ENCODE measurements at places on chromosomes 13 and 19.

GRCh38 chr13:29958476-29958875, 108.1 kb upstream of the UBL3 start:
- no peak for DNase-seq

DNA sequence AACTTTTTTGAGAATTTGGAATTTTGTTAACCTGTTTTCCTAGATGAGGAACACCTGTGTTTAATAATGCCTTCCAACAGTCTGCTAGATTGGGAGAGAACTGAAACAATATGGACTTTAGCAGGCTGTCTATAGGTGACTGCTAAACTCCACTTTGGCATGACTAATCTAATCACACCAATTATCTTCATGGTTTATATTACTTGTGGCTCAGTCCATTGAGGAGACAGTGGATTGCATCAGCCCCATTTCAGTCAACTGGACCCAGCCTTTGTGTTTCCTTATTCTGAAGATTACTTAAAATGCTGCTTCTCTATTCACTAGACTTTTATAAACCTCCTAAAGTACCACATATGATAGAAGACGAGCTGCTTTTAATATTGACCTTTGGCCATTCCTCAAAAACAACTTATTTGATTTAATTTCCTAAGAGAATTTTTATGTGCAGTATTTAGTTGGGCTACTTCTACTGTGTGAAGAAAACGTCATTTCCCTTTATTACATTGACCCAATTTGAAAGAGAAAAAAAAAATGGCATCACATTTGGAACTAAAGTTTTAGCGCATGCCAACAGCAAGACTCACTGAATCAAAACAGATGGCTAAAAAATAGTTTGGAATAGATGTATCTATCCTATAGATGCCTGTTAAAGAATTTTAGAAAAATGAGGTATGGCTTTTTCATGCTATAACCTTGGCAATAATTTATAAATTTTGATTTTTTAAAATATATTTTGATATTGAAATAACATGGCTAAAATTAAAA, 295.8 kb downstream of the NDFIP2 start:
- DNase-seq, result no peak

DNA sequence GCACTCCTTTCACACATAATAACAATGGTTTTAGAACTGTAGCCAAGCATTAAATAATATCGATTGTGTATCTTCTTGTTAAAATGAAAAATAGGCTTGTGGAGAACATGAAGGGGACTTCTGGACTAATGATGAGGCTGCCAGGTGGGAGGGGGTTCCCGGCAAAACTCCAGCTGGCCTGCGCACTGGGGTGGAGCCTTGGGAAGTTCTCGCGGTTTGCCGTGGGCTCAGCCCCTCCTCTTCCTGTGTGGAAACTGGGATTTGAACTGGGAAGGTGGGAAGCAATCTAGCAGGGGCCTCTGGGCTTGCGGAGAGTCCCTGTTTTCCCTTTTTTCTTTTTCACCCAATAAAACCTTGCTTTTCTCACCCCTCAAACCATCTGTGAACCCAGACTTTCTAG, 113.7 kb upstream of the SLITRK1 start:
- no peak for DNase-seq

DNA sequence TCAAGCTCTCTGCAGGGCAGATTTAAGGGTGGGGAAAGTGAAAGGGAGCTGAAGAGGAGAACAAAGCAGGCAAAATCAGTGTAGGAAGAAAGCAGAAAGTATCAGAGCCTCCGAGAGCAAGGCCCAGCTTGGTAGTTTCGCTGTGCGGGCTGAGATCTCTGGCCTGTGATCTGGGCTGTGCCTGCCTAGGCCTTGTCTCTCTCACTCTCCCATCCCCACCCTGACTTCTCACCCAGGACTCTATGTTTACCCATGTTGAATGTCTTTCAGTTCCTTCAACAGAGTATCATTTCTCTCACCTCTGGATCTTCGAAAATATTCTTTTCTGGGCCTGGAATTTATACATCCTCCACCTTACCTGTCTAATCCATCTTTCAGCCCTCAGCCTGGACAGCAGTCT, 391.3 kb downstream of the FOXO1 start:
- no peak for DNase-seq

GRCh38 chr19:51439021-51439465, 19.2 kb downstream of the SIGLEC8 start:
- DNase-seq, result no peak

- DNase-seq, result no peak
Observed at GRCh38 chr19:29386970-29387369, 138.8 kb upstream of the VSTM2B start.

DNA sequence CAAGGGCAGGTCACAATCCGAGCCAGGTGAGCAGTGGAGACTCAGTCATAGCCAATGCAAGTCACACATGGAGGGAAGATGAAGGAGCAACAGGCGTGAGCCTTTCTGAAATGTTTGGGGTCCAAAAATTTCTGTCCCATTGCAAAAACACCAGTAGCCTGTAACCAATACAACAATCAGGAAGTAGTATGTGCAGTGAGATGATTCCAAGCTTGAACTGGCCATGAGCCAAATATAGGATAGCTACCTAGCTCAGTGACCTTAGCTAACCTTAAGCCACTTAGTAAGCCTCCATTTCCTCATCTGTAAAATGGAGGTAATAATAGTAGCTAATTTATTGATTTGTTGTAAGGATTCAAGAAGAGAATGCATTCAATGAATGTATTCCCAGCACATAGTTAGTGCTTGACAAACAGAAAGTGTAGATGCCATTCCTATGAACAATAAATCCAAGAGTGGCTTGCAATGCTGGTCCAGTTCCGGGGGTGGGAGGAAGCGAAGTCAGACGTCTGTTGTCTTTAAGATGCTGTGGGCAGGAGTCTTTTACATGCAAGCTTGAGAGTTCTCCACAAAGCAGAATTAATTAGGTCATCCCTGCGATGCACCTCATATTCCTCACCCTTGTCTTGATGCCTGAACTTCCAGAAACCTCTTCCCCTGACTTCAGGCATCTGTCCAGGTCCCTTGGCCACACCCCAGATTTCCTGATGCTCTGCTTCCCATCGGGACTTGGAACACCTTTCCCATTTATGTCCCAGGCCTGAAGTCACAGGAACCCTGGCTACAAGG, 195.7 kb upstream of the UBL3 start:
- DNase-seq, result no peak

GRCh38 chr19:14375055-14375581, 6.1 kb upstream of the ADGRE5 start:
- no peak for DNase-seq

- DNase-seq, result no peak
Observed at GRCh38 chr13:68923995-68924394, 1183.6 kb upstream of the ATXN8OS start.

DNA sequence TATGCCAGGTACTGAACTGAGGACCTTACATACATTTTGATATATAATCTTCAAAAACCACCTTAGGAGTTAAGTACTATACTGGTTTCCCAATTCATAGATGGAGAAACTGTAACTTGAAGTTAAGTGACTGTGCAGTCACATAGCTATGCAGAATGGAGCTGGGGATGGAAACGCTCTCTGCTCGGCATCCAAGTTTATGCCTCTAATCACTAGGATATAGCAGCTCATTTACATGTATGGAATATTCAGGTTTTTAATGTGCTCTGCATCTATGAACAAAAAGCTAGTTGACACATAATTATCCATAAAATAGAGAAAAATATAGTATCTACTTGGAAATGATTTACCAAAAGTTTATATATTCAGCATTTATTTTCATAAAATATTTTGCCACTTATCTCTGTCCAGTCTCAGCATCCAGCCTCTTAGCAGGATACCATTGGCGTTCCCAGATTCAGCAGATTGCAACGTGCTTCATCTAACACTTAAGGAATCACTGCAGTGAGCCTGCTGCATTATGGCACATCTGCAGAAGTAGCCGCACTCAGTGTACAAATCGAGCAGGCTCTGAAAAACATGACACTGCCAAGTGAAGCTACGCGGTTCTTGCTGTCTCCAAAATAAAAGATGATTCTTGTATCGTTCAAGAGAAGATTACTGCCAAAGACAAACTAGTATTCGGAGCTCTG, 70.4 kb downstream of the MRPL57 start:
- no peak for DNase-seq

DNA sequence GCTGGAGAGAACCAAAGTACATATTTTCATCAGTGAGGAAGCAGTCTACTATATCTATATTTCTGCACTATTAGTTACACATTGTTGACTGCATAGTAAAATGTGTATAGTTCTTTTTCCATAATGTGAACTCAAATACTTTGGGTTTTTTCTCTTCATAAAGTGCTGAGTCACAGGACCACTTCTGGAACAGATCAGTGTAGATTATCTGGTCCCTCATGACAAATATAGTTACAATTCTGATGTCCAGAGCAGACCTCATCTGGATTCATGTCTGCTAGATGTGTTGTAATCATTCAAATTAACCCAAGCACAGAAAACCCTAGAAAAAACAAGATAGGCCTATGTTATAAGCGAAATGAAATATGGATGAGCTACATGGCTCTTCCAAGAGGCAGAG, 171.4 kb downstream of the SUCLA2 start:
- peak; percentile 68 for DNase-seq

- DNase-seq, result no peak
Observed at GRCh38 chr13:20495087-20496023, 30.3 kb downstream of the CRYL1 start.

DNA sequence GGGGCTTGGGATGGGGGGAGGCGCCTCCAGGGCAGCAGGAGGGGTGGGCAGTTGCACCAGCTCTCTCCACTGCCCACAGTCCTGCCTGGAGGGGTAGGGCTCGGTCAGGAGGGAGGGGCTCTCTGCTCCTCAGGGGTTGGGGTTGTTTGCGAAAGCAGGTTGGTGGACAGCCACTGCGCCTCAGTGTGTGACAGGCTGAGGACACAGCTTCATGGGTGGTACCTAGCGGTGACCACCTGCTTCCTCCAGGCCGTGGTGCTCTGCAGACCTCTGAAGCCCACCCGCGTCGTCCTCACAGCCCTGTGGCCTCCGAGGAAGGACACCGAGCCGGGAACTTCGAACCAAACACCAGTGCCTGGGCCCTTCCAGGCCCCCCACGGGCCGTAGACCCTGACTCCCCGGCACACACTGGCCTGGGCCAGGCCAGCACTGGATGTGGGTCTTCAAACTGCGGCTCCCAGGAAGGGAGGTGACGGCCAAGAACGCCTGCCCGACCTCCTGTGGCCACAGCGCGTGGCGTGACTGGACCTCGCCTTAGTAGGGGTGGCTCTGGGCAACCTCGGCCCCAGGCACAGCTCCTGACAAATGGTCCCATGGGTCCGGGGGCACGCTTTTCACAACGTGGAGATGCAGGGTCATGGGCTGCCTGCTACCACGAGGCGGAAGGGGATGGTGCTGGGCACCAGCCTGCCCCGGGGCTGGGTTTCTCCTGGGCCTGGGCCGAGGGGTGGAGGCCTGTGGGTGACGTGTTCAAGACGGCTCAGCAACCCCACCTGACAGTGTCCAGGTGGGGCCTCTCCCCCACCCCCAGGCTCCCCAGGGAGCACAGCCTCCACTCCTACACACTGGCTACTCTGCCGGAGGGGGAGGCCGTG, 173.2 kb downstream of the KDM4B start:
- no peak for DNase-seq

DNA sequence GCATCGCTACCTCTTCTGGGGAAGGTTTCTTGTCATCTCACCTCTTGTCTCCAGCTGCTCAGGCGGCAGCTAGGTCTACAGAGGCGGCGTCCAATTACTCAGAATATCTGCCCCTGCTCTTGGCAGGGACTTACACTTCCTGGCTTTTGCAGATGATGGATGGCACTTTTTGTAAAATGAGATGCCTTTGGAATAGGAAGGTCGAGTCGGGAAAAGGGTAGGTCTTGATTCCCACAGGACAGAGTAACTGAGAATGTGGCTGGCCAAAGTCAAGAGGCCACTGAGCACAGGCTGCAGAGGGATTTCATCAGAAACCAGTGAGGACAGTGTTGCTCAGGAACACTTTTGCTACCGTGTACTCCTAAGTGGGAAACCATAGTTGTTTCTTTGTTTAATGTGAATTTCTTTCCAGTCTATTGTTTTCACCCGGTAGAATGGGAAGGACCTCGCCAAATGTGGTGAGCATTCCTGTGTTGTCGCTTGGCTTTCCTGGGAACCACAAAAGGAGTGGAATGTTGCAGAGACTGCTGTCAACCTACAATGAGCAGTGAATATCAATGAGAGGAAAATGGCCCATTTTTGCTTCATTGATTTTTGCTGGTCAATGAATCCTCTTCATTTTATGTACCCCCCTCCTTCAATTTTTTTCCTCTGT, 383.7 kb downstream of the HS6ST3 start:
- DNase-seq, result no peak

- DNase-seq, result no peak
Observed at GRCh38 chr13:49343255-49343654, 95.5 kb downstream of the CDADC1 start.

DNA sequence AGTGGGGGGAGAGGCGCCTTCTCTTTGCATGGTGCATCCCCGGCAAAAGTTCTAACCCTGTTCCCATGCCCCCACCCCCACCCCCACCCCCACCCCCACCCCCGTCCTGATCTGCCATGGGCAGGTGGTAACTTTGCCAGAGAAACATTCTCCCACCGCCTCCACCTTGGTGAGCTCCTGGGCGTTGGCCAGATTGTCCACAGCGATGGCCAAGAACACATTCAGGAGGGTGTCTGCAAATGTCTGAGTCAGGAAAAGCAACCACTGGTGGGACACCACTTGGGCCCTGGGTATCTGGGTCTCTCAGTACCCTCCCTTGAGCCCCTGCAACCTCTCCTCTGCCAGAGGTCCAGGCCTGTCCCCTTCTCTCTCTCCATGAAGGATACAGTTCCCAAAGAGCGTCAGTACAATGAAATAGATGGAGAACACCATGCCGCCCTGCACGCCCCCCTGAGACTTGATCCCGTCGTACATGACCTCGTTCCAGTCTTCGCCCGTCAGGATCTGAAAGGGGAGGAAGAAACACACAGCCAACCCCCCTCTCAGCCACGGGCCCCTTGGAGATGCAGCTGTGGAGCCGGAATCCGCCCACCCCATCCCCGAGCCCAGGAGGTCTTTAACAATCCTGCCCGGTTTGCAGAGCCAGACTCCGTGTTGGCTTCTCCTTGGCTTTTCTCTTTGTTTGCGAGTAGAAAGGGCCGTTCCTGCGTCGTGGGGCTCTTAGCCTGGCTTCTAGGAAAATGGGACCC, 153.3 kb downstream of the IER2 start:
- DNase-seq, result no peak

DNA sequence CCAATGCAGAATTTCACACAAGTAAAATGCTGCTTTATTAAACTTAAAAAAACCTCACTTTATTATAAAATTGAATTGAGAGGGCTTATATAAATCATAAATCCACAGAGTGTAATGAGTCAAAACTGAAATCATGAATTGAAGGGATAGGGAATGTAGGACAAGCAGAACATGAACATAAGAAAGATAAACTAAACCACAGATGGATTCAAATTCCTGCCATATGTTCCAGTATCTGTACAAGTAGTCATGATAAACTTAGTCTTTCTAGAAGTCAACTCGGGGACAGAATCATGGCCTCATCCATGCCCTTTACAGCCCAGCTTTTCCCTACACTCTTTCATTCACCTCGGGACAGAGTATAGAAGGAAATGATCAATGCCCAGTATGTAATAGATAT, 16.6 kb downstream of the LMO7 start:
- DNase-seq, result no peak

- no peak for DNase-seq
Observed at GRCh38 chr19:536881-537404, 5.4 kb downstream of the CDC34 start.

GRCh38 chr19:4909156-4909896, at the start of gene UHRF1:
UHRF1 (plus strand) TSS chr19:4909501; CDS start chr19:4910886, 1,385 bp downstream.
- DNase-seq, result no peak
